Activated naive CD8-positive, alpha-beta T cell treated with anti-CD3 and anti-CD28 coated beads, Interleukin-2, amount 50 U/mL, for 24 hours (primary cell): ENCODE measurements at places on chromosomes 4 and X.

DNA sequence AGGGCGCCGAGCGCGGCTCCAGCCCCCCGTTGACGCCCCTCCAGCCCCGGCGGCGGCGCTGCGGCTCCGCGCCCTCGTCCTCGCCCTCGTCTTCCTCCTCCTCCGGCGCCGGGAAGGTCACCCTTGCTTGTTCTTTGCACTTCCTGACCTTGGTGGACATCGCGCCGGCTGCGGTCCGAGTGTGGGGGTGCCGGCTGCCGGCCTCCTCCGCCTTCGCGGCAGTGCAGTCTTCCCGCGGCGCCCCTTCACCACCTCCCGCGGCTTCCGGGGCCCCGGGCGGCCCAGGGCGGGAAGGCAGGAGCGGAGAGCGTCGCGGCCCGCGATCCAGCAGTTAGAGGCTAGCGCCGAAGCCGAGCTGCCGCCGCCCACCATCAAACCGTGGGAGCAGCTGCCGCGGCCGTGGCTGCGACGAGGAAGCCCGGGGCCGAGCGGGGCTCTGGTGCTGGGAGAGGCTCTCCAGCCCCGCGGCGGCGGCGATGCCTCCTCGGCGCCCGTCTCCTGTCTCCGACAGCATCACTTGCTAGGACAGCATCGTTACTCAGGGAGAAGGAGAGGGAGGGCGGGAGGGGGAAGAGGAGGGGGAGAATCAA is at the start of gene TRPC3:
Gene TRPC3, minus strand, starts transcription at position 540 of the 590 bp plus-strand sequence. Its CDS starts 380 bp downstream, at position 160.
- DNase-seq, result peak; percentile 45

DNA sequence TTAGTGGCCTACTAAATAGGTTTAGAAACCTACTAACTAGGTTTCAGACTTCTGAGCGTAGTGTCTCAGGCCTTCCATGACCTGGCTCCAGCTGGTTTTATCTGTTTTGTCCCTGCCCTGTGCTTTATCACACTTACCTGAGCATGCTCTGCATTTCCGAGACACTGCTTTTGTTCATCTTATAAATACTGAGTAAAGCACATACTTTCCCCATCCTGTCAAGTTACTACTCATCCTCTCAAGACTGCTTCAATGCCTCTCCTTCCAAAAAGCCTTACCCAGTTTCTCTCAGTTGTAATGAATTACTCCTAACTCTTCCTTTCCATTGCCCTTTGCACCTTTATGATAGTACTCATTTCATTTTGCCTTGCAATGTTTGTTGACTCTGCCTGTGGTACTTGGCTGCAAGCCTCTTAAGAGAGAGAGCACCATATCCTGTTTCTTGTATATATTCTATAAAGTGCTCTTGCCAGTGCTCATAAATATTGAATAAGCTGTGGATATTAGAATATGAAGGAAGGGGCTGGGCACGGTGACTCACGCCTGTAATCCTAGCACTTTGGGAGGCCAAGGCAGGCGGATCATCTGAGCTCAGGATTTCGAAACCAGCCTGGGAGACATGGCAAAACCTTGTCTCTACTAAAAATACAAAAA is 34.4 kb downstream of the SLAIN2 start:
- no peak for DNase-seq

GRCh38 chr4:128379860-128380259 is 92.2 kb upstream of the PGRMC2 start:
- DNase-seq, result no peak

DNA sequence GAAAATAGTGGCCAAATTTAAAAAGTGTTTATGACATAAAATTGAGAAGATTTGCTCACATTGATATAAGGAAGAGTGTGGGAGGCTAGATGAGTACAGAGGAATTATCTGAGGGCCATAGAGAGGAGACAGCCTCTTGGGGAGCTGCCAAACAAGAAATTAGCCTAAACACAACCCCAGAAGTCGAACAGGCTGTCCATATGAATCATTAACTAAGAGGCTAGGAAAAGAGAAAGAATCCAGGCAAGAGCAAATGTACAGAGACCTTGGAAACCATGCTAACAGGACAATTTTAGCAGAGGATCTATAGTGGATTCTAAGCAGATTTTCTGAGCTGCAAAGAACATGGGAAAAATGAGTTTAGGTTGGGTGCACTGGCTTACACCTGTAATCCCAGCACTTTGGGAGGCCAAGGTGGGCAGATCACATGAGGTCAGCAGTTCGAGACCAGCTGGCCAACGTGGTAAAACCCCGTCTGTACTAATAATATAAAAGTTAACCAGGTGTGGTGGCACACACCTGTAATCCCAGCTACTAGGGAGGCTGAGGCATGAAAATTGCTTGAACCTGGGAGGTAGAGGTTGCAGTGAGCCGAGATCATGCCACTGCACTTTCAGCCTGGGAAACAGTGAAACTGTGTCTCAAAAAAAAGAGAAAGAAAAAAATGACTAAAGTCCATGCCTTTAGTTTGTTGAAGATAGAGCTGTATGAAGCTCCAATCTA is 76.1 kb downstream of the NWD2 start:
- no peak for DNase-seq

- no peak for DNase-seq
These were observed 25.6 kb downstream of the ZMAT1 start for GRCh38 chrX:101906136-101906796.

GRCh38 chr4:3736806-3737205 is 29.4 kb upstream of the ADRA2C start:
- DNase-seq, result no peak

DNA sequence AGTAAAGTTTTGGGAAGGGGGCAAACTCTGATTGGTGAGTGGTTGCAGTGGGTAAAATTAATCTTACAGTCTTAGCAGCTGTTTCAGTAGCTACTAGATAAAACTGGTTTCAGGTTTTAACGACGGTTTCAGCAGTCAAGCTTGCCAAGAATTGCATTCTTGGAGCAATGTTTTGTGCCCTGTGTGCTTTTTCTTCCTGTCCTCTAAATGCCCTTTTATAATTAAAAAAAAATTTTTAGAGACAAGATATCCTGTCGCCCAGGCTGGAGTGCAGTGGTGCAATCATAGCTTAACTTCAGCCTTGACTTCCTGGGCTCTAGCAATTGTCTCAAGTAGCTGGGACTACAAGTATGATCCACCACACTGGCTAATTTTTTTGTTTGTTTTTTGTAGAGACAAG is 6.3 kb upstream of the PPEF2 start:
- DNase-seq, result no peak

GRCh38 chrX:108349210-108349609 is 89.0 kb downstream of the COL4A6 start:
- no peak for DNase-seq

- no peak for DNase-seq
These were observed 11.8 kb upstream of the CD40LG start for GRCh38 chrX:136636121-136636520.

- DNase-seq, result no peak
These were observed 15.8 kb upstream of the GAGE10 start for GRCh38 chrX:49287665-49288064.

DNA sequence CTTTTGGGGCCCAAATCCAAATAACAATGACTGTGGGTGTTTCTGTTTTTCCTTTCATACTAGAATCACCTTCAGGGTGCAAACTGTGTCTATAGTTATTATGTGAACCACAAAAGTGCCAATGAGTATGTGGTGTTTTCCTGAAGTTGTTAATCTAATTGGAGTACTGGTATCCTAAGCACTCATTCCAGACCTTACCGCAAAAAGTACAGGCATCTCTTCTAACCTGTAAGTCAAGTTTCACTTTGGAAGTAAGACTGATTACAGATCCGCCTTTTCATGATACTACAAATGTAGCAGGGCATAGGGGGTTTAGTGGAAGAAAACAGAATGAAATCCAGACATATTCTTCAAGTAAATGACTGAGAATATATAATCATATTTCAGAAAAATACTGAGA is 16.1 kb downstream of the COQ2 start:
- no peak for DNase-seq

- no peak for DNase-seq
These were observed 224.5 kb upstream of the TENM3 start for GRCh38 chr4:182018691-182019090.

DNA sequence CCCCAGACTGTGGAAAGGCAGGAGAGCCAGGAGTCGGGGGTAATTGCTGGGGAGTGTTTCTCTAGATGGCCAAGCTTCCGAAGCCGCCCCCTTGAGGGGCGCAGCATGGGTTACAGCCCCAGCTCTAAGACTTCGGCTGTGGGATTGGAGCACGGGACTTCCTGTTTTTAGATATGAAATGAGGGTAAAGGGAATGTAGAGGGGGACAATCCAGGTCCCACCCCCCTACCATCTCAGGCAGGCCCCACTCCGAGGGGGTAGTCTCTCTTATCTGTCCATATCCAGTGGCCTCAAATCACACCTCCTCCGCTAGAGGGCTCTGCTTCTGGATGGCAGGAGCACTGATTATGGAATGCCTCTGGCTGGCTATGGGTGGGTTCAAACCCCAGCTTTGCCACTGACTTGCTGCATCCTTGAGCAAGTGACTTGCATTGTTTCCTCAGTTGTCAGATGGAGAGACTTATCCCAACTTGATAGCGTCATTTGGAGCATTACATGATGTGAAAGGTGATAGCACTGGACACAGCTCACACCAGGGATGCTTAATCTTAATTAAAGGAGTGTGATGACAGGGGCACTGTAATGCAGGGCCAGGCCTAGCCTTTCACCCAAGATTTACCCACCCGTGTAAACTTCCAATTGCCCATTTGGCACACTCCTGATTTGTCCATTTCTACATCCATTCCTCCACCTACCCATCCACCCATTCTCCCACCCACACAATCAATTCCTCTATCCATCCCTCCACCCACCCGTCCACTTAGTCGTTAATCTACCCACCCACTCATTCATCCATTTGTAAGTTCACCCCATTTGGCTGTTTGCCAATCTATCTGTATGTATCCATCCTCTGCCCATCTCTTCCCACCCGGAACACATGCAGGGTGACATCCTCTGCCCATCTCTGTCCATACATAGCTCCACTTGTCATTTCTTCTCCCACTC is 848 bp upstream of the KCND1 start:
- no peak for DNase-seq

DNA sequence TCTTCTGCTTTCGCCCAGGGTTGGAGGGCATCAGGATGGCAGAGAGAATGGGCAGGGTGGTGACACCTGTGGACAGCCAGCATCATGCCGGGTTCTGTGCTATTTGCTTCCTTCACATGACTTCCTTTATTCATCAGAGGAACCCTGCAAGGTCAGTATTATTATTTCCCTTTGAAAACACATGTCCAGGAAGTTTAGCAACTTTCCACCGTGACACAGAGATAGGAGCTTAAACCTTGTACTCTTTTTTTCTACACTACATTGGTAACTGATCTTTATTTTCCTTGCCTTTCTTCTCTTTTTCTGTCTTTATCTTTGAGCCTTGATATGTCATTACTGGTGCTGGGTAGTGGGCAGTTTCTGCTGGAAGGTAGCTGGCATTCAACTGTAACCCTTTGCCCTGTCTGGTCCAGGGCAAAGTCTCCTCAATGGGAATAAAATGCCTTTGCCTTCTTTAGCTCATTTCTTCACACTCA is 5.0 kb upstream of the MGST2 start:
- no peak for DNase-seq

DNA sequence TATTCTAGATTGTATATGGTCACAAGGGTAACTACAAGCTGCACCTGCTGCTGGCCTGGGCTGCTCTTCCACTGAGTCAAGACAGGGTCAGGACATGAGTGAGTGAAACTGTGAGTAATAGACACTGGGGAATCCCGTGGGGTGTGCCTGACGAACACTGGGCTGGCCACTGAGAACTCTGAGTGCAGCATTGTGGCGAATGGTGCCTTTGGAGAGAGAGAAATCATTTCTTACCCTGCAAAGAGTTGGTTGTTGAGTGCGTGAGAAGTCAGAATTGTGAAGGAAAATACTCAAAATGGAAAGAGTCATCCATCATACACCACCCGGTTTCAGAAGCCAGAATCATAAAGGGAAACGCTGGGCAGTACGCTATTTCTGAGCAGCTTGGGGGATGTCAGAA is 43.1 kb upstream of the LSM6 start:
- peak; percentile 55 for DNase-seq

DNA sequence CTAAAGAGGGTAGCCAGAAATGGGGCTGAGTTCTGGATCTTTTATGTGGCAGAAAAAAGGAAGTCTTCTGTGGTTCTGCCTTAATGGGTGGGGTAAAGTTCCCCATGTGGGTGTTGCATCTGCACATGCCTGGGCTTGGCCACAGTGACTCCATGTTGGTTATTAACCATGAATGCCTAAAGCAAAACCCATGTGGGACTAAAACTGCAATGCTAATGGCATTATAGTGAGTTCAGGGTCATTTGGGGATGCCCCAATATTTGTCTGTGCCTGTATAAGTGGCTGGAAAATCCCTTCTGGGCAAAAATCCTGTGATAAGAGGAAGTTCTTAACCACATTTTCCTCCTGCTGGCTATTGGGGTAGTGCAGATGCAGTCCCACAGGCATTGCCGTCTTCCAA is 857.4 kb downstream of the FAT4 start:
- DNase-seq, result no peak

GRCh38 chr4:84697159-84697558 is 114.2 kb downstream of the CDS1 start:
- no peak for DNase-seq

DNA sequence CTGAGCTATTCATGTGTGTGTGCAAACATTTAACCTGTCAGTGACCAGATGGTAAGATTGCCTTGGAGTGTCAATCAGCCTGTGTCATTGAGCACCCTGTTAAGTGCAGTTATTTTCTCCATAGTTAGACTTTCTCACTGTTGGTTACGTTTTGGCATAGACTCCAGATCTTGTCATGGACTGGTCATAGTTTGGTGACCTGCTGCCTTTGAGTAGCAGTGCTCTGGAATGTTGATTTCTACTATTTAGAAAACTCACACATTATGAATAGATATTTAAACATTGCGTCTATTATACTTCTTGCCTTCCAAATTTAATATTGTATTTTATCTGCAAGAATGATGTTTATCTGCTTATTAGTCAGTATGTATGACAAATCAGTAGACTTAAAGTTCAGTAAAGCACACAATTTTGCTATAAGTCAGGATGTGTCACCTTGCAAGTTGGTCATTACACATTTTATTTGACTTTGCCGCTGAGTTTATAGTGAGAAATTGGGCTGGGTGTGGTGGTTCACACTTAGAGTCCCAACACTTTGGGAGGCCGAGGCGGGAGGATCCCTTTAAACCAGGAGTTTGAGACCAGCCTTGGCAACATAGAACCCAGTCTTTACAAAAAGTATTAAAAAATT is 42.4 kb downstream of the KIAA0232 start:
- DNase-seq, result no peak

DNA sequence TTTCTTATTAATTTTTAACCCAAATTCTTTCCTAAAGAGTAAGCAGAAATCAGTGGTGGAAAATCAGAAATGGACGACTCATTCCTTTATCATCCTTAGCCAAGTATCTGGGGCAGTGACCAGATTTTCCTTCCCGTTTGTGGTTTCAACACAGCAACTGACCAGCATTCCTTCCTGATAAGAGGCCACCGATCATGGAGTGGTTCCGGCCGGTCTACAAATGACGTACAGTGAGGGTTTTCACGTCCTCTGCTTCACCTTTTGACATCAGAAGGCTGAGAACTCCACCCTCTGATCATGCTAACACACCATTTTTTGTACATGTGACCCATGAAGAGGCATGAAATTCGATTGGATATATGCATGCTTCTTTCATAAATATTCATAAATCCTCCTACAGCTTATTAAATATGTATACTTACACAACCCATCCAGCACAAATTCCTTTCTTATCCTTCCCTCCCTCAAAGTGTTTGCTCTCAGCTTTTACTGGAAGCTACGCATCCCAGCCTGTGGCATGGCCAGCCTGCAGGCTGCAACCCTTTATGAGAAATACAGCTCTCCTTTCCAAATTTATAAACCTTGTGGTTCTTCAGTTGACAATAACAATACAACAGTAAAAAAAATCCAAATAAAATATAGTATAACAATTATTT is 173.0 kb upstream of the CASK start:
- DNase-seq, result no peak

- DNase-seq, result no peak
These were observed 28.6 kb downstream of the CLNK start for GRCh38 chr4:10655968-10656367.

GRCh38 chr4:2354760-2355159 is 63.7 kb downstream of the ZFYVE28 start:
- DNase-seq, result no peak
